ENCODE measurements at places on chromosomes 6 and 20.
A peak's percentile ranks its signal among the peaks of the same experiment; 100 is the strongest.

- no peak for DNase-seq
Observed at GRCh38 chr6:108176281-108177089, 10.7 kb downstream of the NR2E1 start.

- DNase-seq: no peak
Observed at GRCh38 chr20:62587757-62588402, 54.4 kb upstream of the SLCO4A1 start.

GRCh38 chr6:117494283-117494682 lies 11.8 kb downstream of the DCBLD1 start:
- DNase-seq: no peak

DNA sequence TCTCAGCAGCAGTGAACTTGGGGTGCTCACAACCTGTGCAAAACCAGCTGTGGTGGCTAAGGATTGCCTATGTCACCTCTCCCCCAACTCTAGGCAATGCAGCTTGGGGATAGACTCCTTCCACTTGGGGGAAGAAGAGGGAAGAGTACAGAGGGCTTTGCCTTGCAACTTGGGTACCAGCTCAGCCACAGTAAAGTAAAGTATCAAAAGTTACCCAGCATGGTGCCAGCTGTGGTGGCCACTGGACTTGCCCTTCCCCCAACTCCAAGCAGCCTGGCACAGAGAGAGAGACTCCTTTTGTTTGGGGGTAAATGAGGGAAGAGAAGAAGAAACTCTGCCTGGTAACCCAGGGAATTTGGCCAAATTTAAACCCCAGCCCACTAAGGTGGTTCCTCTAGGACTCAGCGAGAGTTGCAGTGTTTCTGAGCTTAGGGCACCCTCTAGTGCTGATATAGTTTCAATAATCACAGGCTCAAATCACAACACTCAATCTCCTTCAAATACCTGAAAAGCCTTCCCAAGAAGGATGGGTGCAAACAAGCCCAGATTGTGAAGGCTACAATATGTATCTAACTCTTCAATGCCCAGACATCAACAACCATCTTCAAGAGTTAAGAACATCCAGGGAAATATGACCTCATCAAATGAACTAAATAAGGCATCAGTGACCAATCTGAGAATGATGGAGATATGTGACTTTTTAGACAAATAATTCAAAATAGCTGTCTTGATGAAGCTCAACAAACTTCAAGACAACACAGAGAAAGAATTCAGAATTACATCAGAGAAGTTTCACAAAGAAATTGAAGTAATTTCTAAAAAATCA lies 7.6 kb upstream of the DEFB129 start:
- no peak for DNase-seq

DNA sequence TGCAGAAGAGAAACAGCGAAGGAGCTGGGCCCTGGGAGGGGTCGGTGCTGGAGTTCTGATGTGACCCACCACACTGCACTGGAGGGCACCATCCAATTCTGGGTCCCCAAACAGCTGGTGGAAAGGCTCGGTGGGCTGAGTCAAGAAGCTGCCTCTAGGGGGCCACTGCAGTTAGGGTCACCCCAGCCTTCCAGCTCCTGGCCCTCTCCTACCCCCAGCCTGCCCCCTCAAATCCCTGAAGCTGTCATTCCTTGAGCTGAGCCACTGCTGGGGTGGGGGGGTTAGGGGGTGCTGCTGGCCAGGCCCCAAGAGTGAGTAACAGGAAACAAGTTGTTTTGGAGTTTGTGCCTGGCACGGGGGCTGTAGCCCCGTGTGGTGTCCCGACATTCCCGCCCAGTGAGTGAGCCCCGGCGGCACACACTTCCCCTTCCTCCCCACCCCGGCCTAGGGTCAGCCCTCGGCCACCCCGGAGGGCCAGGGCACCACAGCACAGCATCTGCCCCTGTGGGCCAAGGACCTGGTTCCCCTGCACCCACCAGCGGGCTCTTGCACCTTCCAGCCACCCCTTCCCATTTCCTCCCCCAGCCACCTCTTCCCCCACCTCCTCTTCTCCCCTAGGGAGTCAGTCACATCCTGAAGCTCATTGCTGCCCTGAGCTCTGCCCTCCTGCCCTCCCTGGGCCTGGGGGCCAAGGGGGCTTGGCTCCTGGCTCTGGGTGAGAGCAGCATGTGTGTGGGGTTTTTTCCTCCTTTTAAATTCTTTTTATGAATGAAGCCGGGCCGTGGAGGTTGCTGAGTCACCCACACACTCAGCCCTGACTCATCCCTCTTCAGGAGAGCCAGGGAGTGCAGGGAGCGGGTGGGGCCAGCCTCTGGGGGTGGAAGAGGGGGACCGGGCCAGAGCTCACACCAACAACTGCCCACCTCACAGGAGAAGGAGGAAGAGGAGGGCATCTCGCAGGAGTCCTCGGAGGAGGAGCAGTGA lies 4.6 kb downstream of the SMIM29 start:
- no peak for DNase-seq

DNA sequence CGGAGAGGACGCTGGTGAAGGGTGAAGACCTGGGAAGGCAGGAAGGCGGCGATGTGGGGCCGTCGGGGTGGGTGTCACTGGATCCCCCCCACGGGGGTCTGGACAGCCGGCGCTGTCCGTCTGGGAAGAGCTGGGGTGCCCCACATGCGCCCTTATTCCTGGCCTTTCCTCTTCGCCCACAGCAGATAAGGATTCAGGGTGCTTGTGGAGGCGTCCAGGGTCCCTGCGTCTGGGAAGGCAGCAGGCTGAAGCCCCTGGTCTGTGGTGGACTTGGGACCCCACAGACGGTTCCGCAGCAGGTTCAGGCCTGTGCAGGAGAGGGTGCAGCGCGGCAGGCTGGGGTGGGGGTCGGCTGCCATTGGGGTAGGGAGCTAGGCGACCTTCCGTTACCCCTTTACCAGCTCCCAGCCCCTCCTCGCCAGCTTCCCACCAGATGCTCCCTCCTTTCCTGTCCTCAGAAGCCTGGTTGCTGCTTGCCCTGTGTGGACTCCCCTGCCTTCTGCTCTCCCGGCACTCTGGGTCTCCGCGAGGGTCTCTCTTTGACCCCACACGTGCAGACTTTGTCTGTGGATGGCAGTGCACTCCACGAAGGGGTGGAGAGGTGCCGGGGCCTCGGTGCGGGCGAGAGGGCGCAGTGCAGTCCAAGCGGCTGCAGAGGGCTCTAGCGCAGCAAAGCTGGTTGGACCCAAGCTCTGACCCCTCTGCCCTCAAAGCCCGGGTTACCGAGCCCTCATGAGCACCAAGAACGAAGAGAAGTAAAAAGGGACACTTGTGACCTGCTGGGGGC lies 2.1 kb upstream of the GATA5 start:
- no peak for DNase-seq

DNA sequence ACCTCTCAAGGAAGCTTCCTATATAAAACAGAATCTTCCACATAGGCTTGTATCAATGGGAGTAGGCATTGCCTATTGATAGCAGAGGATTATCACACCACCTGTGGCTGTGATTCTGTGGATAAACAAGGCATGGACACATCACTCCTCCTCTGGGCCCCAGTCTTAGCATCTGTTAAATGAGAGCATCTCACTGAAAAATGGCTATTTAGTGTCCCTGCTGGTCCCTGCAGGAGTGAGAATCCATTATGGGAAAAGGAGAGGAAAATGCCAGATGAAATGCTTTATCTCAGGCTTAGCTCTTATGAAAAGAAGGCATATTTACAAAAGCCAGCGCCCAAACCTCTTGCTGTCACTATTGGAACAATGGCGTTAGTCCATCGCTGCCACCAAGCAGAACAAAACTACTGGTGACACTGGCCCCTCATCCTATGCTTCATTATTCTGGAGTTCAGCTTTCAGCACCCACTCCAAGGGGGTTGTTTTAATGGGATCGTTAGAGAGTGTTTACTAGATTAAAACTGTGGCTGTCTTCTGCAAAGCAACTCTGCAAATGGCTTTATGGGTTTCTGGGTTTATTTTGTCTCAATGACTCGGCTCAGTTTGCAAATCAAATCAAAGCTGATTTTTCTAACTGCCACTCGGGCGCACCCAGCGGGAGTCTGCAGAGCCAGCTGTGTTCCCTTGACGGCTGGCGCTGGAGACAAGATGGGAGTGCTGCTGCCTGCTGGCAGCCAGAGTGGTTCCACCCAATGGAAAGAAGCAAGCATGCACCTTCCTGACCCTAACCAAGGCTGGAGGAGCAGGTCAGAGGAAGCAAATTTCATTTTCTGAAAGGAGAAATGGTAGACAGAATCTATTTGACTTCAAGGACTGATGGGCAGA lies 658.8 kb upstream of the CHD6 start:
- DNase-seq: no peak

GRCh38 chr6:49118478-49118877 lies 344.6 kb downstream of the MMUT start:
- no peak for DNase-seq

GRCh38 chr6:19818805-19819204 lies 18.4 kb upstream of the ID4 start:
- no peak for DNase-seq

DNA sequence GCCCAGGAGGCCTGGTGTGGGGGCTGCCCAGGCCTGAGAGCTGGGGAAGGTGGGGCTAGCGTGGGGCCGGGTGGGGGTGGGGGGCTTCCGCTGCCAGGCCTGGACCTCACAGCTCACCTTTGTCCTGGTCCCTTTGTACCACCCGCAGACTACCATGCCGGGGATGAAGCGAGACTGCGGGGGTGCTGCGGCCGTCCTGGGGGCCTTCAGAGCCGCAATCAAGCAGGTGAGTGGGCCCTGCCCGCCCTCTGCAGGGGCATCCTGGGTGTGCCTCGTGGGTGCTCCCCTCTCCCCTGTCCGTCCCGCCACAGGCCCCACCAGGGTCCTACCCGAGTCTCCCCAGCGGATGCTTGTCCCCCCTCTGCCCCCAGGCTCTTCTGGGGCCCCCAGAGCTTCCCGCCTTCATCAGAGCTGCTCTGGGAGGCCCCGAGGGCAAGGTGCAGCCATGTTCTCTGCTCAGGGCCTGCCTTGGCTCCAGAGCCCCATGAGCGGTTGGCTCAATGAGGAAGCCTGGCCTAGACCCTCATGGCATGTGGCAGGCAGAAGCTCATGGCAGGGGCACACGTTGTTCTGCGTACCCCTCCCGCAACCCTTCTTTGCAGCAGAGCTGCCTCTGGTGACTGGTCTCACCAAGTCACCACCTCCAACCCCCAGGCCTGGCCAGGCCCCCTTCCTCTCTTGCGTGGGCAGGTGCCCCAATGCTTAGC lies 14.5 kb downstream of the NPEPL1 start:
- no peak for DNase-seq

- no peak for DNase-seq
Observed at GRCh38 chr20:2248837-2249236, 47.0 kb upstream of the TGM3 start.

DNA sequence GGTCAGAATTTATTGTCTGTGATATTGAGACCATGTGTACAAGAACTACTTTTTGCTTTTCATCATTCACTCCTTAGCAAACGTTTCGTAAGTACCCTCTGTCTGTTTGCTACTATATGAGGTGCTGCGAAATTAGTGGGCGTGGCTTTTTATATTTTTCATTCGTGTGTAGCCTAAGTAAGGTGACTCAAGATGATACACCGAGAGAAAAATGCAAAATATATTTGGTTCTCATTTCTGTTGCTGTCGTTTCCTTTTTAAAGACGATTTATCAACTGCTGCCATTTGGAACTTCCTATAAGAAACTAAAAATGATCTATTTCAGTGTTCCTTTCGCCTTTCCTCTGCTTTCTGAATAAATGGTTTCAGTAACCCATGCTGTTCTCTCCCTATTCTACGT lies 61.2 kb downstream of the VAPB start:
- no peak for DNase-seq

- no peak for DNase-seq
Observed at GRCh38 chr6:110944681-110945151, 13.8 kb upstream of the GTF3C6 start.

GRCh38 chr20:50930139-50930975 lies 880 bp downstream of the ADNP start:
- DNase-seq: peak; percentile 2

DNA sequence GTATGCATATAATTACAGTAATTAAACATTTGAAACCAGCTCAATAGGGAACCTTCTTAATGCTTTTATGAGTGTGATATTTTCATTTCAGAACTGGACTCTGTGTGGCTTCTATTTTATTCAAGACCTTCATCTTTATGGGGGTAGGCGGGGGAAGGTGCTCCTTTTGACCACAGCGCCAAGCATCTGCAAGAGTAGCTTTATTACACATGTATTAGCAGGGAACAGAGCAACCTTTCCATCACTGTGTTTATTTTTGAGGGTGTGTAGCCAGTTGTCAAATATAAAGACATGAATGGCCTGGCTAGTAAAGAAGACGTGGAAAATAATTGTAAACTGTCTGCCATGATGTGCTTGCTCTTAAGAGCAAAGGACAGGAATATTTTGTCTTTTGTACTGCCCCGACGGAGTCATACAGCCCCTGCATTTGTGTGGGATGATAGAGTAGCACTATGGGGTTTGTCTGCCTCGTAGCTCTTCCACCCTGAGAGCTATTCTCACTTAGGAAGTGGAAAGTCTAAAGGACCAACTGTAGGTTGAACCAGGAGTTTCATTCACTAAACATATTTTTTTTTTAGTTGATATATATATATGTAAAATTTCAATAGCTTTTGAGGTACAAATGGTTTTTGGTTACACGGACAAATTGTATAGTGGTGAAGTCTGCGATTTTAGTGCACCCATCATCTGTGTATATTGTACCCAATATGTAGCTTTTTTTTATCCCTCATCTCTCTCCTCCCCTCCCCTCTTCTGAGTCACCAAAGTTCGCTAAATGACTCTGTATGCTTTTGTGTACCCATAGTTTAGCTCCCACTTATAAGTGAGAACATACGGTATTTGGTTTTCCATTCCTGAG lies 91.2 kb downstream of the CARMIL1 start:
- no peak for DNase-seq

GRCh38 chr20:5766085-5766764 lies 16.0 kb downstream of the SHLD1 start:
- DNase-seq: no peak

DNA sequence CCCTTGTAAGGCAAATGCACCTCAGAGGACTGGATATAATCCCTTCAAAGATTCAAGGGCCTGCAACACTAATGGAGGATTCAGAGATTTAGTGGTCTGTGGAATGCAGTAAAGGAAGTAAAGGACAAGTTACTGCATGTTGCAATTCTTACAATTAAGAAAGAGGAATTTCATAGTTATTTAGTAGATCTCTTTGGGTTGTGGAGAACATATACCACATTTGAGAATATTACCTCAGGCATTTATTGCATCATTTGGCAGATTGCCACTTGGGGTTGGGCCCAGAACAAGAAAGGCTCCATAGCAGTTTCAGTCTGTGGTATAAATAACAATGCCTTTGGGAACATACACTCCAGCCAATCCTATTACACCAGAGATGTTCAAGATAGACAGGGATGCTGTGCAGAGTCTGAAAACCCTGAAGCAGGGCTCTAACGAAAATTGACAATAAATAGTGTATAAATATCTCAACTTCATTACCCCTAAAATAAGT lies 20.9 kb upstream of the EPM2A start:
- DNase-seq: no peak

GRCh38 chr20:47851774-47852173 lies 66.5 kb upstream of the SULF2 start:
- no peak for DNase-seq

Data from effector memory CD4-positive, alpha-beta T cell (primary cell).